ENCODE measurements at places on chromosomes 2 and 18.

- no peak for DNase-seq
These were observed 229.6 kb upstream of the ID2 start for GRCh38 chr2:8452296-8452695.

DNA sequence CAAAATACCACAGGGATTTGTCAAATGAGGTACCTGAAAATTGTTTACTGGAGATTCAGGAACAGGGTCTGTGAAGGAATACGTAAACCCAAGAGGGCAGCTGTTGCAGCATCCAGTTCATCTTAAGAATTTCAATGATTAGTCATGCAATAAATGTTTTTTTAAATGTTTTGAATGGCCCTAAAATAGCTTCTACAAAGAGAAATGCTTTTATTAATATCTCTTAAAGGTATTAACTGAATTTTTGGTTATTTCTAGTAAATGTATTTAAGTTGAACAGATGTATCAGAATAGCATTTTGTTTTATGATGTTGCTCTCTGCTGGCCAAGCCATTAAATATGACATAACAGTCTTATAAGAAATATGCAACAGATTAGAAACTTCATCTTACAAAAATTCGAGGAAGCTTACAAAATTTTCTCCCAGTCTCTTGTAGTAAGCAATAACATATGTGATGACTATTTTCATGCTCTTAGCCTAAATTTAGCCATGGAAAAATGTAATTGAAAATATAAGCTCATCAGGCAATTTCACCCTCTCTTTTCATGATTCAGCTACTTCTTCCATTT lies 863.9 kb downstream of the SUCLG1 start:
- DNase-seq = no peak

DNA sequence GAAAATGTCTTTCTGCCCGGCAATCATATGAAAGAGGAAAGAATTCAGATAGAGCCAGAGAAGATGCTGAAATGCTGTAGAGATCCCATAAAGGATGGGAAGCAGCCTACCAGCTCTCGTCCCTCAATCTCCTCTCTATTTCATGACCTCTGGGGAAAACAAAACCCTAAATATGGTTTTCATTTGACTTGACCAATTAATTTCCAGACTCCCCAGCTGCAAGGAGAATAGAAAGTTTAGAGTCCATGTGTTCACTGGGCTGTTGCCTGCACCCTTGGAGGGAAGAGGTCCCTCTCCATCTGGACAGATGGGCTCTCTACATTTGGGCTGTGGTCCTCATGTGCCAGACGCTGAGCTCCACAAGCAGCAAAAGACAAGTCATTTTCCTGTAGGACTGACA lies 40.6 kb downstream of the CAPN13 start:
- no peak for DNase-seq

GRCh38 chr2:24181849-24182248 lies 7.0 kb downstream of the FAM228A start:
- DNase-seq = no peak

DNA sequence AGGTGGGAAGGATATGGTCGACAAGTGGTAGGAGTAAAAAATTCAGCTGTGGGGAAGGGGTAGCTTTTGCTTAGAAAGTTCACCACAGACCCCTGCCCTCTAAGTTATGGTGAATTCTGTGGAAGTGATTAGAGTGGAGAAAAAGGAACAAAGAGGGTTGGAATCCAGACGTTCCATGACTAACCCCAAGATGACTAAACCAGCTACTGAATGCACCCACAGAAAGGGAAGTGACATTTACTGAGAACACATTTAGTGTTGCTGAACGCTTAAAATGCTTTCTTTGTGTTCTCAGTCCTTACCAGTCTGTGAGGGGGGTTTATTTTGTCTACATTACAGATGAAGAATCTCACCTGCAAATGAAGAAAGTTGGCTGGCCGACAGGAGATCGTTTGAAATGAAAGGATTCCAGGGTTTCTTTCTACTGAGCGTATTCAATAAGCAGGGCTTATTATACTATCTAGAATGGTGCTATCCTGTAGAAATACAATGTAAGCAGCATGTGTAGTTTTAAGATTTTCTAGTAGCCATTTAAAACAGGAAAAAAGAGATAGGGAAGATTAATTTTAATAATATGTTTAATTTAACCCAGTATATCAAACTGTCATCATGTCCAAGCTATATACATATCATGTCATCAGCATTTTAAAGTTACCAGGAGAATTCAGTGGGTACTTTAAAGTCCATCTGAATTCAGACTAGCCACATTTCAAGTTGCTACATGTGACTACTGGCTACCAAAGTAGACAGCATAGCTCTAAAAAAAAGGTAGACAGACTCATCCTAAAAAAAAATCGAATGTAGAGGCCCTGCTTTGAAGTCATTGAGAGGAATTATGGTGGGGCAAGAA lies 60.1 kb downstream of the LIMS1 start:
- peak; percentile 83 for DNase-seq

DNA sequence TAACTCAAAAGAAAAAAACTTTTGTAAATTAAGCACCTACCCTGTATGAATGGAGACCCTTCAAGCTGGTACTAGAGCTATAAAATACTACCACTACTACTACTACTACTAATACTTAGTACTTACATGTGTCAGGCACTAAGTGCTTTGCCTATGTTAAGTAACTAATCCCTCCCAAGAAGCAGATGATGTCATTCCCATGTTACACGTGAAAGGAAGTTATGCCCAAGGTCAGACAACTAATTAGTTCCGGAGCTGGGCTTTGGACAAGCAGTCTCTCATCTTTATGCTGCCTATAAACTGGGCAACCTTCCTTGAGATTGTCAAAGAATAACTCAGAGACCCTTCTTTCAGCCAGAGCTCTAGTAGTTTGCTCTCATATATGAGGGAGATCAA lies 13.9 kb upstream of the ATP6V1B1 start:
- DNase-seq = no peak

- no peak for DNase-seq
These were observed 73.9 kb upstream of the TAF1B start for GRCh38 chr2:9769171-9770005.

GRCh38 chr2:117336496-117336895 lies 478.0 kb upstream of the DDX18 start:
- DNase-seq = no peak

DNA sequence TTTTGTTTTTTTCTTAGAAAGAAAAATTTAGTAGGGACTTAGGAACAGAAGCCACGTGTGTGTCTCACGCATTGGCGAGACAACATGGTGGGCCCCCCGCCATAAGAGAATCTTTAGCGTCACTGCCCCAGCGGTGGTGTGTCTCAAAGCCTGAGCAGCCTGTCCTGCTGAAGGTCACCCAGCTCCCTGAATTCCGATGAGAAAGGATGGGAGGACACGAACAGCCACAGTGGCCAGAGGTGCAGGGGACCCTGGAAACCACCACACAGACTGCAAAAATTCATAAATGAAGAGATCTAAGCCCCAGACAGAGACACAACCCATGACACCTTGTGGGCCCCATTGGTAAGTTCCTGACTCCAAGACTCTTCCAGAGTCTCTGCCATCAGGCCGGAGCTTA lies 266.1 kb upstream of the RAB6C start:
- no peak for DNase-seq

DNA sequence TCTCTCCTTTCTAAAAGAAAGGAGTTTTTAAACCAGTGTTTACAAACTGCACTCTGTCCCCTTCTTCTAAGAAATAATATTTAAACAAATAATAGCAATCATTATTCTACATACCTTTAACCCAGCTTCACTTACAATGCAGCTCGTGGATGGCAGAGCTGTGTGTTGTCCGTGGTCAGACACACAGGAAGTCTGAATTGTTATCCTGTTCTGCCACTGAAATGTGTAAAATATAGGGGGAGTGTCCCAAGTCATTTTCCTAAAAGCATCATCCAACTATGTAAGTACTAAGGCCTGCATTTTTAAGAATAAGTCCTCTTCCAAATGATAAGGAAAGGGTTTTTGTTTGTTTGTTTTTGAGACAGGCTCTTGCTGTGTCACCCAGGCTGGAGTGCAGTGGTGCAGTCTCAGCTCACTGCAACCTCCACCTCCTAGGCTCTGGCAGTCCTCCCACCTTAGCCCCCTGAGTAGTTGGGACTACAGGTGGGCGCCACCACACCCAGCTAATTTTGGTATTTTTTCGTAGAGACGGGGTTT lies 2.7 kb upstream of the PPP4R1 start:
- DNase-seq = peak; percentile 26

DNA sequence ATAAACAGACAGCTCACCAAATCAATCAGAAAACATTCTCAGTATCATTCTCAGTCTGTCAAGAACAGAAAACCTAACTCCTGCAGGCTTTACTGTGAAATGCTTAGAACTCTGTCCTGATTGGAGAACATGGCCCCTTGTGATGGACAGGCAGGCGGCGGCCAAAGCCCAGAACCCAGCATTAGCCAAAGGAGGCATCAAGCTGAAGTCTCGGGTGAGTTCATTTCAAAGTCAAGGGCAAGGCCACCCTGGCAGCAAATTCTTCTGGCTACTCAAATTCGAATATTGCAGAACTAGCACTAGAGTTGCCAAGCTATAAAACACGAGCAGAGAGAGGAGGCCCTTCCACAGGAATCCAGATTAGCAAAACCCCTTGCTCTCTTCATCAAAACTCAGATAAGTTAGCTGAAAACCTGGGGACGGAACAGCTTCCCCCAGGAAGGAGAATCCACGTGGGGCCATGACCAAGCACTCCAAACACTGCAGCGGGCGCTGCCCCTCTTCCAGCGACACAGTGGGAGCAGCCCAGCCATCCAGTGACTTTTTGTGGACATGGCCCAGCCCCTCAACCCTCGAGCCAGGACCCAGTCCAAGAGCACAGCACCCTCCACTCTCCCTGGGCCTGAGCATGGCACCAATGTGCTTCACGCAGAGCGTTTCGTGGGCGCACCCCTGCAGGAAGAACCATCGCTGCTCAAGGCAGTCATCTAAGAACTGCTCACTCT lies 98.6 kb downstream of the HDAC4 start:
- no peak for DNase-seq

DNA sequence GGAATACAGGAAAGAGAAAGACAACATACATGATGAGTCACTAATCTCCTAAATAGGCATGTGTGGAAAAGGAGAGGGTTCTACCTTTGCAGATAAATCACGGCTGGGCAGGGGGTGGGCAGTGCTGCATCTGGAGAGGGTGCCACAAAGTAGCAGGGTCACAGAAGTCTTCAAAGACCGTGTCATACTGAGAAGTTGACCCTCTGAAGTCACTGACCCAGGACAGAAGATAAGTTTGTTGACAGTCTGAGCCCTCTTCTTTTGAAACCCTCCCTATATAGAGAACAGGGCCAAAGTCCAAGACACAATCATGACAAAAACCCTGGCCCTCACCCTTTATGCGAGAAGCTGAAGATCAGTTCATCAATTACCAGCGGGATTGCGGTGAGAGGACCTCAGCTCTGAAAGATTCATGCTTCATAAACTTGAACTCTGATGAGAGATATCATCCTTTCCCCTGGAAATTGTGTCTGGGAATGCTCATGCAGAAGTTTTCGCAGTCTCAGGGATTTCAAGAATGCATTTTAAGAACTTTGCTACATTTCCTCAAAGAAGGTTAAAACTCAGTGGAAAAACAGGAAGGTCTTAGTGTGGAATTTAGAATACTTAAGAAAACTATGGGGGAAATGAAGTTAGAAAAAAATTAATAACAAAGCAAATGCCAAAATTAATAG lies 129.5 kb downstream of the FAM124B start:
- no peak for DNase-seq

- DNase-seq = no peak
These were observed 137.8 kb upstream of the GYPC start for GRCh38 chr2:126518196-126518595.

DNA sequence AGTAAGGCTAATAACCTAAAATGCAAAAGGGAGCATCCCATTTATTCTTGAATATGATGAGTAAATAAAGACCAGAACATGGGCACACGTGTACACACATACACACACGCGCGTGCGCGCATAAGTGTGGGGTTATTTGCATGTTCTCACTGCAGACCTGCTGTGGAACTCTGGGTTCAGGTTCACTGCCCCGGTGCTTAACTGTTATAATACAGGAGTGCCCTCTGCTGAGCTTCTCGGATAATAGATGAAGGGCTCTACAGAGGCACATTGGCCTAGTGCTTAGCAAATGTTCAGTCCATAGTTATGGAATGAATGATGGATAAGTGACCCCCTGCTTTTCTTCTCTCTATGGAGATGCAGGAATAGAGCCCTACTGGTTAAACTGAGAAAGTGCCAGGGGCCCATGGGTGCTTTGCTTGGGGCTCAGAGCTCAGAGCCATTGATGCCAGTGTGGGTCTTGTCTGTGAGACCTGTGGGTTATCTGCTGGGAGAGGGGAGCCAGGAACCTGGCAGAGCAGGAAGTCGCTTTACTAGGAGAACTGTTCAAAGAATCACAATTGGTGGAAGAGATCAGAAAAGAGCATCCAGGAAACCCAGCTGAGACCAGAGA lies 3.6 kb upstream of the ARL4C start:
- DNase-seq = peak; percentile 51

DNA sequence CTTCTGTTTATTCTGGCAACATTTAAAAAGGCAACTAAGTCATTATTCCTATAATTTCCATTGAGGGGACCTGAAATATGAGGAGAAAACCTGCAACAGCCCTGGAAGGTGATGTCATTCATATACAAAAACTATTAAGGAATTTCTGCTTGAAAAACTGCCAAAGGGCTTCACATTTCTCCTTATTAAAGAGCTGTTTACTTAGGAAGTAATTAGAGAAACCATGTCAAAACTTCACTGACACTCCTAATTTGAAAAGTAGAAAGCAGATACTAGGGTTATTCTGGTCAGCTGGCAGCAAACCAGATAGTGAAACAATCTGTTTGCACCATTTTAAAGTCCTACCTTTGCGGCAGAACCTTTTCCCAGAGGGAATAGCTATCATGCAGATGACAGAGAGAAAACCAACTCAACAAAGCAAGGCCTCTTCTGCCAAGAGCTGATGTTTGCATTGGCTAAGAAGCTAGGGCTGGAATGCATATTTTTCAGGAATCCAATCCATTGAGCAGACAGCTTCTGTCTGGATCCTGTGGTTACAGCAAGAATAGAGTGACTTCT lies 592.2 kb upstream of the SYT4 start:
- DNase-seq = no peak

DNA sequence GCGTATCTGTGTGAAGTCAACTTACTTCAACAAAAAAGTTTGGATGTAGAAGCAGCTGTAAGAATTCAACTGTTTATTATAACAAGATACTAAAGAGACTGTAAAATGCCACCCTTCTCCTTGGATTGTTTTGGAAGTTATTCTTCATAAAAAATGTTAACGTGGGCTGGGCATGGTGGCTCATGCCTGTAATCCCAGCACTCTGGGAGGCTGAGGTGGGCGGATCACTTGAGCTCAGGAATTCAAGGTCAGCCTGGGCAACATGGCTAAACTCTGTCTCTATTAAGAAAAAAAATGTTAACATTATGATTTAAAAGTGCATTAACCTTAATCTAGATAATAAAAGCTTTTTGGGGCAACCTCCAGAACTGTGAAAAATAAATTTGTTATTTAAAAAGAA lies 7.7 kb downstream of the CIAO1 start:
- DNase-seq = no peak

GRCh38 chr2:125310657-125311364 lies 1285.7 kb downstream of the CNTNAP5 start:
- DNase-seq = no peak

DNA sequence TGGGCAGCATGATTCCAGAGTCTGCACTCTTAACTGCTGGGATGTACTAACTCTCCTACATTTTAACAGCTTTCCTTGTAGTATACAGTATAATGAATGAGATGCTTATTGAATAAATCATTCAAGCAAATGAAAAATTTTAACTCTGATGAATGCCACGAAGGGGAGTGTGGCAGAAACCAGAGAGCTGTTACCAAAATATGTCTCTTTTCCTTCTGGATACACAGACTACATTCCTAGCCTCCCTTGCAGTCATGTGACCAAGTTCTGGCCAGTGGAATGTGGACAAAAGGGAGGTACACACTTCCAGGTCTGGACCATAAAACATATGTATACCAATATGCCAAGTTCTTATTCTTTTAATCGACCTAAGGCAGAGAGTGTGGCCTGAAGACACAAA lies 1.7 kb upstream of the EML4 start:
- DNase-seq = peak; percentile 37
